IMR-90 (cell line): ENCODE measurements at places on chromosomes 12 and 14. TPM values are rescaled to one million over a fixed set of nuclear protein-coding genes. Genes with fewer than 3 reads are reported as not detected.

GRCh38 chr14:75238756-75239455 is 39.7 kb upstream of the FOS start:
- no peak for DNase-seq

- DNase-seq, result peak; percentile 26
Measured at GRCh38 chr12:30926243-30927221, at the start of gene TSPAN11. Gene TSPAN11, plus strand, starts transcription at chr12:30926748. Its CDS starts 27,244 bp downstream, at chr12:30953992.

- DNase-seq, result no peak
Measured at GRCh38 chr14:24079491-24080141, 8.3 kb downstream of the CPNE6 start.

DNA sequence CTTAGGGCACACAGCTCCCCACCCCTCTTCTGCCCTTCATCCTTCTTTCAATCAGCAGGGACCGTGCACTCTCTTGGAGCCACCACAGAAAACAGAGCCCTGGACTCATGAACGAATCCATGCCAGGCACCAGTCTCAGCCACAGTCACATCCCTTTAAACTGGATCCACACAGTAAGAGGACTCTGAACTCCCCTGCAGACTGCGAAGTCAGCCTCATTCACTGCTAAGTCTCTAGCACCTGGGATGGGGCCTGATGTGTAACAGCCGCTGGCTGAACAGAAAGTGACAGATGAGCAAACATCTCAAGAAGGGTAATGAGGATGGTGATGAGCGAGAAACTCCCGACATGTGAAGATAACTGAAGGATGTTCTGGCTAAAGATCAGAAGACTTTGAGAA is 45.8 kb upstream of the IQSEC3 start:
- DNase-seq, result no peak

GRCh38 chr12:4723226-4723625 is 3.0 kb downstream of the GALNT8 start:
- no peak for DNase-seq

GRCh38 chr14:68800390-68800789 is 7.5 kb upstream of the ZFP36L1 start:
- no peak for DNase-seq

- no peak for DNase-seq
Measured at GRCh38 chr12:55631733-55632132, 5.0 kb upstream of the OR10P1 start.

DNA sequence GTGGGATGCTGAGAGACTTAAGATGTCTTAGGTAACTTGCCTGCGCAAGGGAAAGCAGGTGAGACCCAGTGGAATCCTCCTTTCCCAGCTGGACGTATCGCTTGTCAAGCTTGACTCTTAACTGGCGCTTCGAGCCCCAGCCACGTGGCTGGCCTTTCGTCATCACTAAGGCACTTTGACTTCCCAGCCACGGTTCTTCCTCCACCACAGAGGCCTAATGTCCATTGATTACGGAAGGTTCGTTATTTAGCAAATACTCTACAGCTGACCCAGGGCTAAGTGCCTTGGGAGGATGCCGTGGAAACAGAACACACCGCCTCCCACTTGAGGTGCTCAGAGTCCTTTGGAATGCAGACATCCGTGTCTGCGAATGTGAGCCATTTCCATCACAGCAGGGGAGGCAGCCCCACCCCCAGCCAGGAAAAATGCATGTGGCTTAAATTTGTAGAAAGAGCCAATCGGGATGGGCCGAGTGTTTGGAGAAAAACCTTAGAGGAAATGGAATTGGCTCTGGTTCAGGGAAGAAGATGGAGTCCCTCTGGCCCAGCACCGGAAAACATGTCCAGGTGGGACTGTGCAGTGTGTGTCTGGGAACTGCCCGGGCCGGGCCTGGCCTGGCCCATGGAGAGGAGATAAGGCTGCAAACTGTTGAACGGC is 115.7 kb downstream of the PLXNC1 start:
- no peak for DNase-seq

DNA sequence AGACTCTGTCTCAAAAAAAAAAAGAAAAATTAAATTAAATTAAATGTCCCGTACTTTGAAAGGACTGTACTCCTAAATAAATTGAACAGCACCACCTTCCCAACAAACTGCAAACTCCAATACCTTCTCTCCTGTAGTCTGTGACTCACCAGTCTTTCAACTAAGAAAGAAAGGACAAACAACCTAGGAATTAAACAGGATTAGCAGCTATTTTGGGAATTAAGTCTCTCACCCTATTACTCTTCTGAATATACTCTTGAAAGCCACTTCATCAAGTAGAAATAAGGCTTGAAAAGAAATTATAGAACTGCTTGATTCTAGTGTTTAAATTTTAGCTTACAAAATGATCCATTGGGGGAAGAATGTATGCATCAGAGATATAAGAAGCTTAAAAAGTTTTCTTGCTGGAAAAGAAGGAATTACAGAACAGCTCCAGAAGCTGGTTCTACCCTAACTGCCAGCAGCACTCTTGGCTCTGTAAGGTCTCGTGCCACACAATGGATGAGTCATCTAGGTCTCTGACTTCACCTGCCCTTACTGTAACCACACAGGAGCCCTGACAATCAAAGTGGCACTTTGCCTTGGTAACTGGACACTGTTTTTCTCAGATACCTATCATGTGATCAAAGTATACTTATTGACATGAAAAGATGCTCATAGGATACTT is 57.0 kb upstream of the CERS5 start:
- peak; percentile 61 for DNase-seq

DNA sequence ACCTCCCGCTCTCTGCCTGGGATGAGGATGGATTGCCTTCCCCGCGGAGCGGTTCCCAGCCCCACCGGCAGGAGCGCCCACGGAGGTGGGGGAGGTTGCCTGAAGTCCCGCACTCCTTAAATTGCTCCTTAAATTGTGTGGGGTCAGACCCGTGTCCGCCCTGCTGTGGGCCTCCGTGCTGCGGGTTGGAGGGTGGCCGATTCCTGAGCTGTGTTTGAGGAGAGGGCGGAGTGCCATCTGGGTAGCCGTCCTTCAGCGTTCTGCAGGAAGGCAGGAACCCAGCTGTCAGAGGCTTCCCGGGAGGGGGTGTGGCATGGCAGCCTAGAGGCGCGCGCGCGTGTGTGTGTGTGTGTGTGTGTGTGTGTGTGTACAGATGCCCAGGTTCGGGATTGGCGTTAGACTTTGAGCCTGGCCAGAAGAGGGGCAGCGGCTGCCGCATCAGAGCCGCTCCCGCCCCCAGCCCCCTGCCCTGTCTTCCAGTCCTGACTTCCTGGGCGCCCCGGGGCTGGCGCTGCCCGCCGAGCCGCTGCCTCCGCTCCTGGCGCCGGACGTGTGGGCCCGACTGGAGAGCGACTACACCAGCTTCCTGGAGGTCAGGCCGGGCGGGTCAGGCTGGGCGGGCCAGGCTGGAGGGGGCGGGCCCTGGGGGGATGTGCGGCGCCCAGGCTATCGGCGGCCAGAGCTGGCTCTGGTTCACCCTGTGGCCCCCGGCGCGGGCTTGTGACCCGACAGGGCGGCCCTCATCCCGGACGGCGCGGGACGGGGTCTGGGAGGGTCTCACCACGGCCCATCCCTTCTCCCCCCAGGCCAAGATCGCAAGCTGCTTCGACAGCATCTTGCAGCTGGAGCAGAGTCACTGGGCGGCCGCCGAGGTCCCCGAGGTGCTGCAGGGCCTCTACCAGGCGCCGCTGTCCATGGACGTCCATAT is 9.2 kb downstream of the EXOC3L4 start:
- peak; percentile 35 for DNase-seq

GRCh38 chr12:108861878-108862587 is 4.7 kb upstream of the SSH1 start:
- no peak for DNase-seq

DNA sequence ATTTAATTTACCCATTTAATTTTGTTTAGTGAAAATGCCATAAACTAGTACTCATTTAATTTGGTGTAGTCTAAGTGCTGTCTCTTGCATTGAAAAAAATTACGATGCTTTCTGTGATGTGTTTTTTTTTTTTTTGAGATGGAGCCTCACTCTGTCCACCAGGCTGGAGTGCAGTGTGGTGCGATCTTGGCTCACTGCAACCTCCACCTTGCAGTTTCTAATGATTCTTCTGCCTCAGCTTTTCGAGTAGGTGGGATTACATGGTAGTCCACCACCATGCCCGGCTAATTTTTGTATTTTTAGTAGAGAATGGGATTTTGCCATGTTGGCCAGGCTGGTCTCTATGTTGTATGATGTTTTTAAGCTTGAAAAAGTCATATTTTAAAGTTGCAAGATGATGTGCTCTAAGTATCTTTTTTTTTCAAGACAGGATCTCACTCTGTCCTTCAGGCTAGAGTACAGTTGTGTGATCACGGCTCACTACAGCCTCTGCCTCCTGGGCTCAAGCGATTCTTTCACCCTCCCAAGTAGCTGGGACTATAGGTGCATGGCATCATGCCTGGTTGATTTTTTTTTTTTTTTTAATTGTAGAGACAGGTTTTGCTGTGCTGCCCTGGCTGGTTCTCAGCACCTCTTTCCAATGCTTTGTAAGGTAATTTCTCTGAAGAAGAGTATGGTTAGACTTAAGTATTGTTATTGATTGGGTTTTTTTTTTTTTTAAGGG is 8.6 kb downstream of the LRRC10 start:
- DNase-seq, result no peak

DNA sequence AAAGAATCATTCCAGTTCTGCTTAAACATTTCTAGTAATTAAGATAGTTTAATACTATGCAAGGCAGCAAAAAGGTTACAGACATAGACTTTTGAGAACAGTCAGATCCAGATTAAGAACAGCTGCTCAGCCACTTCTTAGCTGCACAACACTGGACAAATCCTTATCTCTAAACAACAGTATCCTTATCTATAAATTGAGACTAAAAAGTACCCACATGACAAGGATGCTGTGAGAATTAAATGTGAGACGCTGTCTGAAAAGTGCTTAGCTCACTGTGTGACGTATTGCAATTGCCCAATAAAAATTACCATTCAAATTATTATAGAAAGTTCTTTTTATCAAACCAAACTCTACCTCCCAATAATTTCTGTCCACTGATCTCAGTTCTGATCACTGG is 35.5 kb downstream of the BORCS5 start:
- DNase-seq, result no peak

GRCh38 chr14:95522556-95522955 is 6.1 kb upstream of the SYNE3 start:
- no peak for DNase-seq

DNA sequence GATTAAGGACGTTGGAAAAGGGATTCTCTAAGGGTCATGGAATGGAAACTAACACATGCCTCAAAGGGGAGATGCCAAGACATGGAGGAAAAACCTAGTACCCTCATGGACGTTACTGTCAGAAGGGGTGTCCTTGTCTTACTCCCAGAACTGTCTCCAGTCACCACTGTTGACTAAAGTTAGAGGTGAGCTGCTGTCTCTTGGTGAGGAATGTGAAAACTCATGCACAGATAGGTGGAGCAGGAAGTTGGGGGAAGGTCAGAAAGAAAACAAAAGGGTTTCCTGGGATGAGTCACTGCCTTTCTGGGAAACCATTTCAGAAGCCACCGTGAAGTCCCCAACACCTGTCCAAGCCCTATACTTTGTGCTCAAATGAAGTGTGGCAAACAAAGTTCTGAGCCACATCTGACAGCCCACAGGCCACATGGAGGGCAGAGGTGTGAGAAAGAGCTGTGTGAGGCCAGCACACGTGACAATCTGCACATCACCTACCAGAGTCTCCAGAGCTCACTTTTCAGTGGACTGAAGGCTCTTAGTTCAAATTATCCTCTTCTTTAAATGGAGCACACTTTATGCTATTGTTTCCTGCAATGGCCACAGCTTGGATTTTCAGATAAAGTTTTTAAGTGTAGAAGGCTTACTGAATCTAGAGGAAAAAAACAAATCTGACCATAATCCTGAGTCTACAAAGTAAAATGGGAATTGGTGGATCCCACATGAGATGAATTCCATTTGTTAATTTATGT is 92.9 kb upstream of the EGLN3 start:
- DNase-seq, result no peak

- DNase-seq, result no peak
Measured at GRCh38 chr14:68208218-68208617, 388.6 kb downstream of the RAD51B start.

DNA sequence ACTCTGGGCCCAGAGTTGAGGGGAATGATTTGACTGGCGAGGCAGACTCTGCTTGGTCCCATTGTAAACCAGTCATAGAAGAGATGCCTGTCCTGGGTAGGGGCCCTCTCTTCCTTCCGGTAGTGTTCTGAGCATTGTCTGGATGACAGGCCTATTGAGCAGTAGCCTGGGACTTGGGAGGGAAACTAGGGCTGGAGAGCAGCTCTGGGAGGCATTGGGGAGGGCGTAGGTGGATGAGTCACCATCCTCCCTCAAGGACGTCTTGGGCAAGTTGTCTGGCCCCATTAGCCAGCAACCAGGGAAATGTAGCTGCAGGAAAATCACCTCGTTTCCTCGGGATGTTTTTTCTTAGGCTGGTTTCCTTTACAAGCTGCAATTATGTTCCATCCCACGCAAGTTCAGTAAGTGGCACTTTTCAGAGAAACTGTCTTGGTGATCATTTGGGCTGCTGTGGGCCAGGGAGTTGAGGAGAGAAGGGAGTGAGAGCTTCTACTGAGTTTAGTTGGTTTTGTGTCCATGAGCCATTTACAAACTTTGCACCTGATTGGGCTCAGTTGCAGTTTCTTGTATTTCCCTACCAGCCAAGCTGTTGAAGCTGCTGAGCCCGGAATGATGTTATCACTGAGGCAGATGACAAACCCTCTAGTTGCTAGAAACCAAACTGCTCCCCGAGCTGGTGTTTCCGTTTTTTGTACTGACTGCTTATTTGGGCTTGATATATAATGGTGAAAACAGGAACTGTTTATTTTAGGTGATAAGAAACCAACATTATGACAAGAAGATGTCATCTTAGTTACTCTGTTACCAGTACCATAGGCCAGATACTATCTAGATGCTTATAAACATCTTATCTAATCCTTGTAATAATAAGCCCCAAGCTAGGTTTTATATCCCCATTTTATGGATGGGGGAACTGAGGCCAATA is 147.6 kb downstream of the CHST11 start:
- peak; percentile 96 for DNase-seq

- peak; percentile 83 for DNase-seq
Measured at GRCh38 chr12:32671930-32672780, 6.9 kb upstream of the DNM1L start.

- DNase-seq, result no peak
Measured at GRCh38 chr12:74957231-74957630, 252.4 kb downstream of the KCNC2 start.

GRCh38 chr12:75702477-75703093 is 191.2 kb upstream of the KRR1 start:
- DNase-seq, result no peak

TAS2R20 gene
- total RNA-seq, result 3.4 and 3.9 TPM in 2 replicates

LPCAT3 gene
- total RNA-seq, result 6.4 and 7.0 TPM in 2 replicates

BCL2L14 gene
- total RNA-seq, result not detected in 2 replicates

GARIN6 gene
- total RNA-seq, result not detected in 2 replicates

AGAP2 gene
- 0.18 and 0.28 TPM in 2 replicates for total RNA-seq

LPAR5 gene
- total RNA-seq, result not detected in 2 replicates

LDHB gene
- total RNA-seq, result 623 and 997 TPM in 2 replicates

DBX2 gene
- total RNA-seq, result not detected in 2 replicates

GALNT4 gene
- 9.0 and 14.2 TPM in 2 replicates for total RNA-seq

RPL10L gene
- total RNA-seq, result not detected in 2 replicates

KRT7 gene
- 0.54 and 1.4 TPM in 2 replicates for total RNA-seq

GNS gene
- total RNA-seq, result 66.4 and 80.7 TPM in 2 replicates

MYH6 gene
- total RNA-seq, result not detected in 2 replicates

SERPINA3 gene
- under 0.01 and 0.36 TPM in 2 replicates for total RNA-seq
